ENCODE measurements at places on chromosomes 16 and 17.
A peak's percentile ranks its signal among the peaks of the same experiment; 100 is the strongest.

DNA sequence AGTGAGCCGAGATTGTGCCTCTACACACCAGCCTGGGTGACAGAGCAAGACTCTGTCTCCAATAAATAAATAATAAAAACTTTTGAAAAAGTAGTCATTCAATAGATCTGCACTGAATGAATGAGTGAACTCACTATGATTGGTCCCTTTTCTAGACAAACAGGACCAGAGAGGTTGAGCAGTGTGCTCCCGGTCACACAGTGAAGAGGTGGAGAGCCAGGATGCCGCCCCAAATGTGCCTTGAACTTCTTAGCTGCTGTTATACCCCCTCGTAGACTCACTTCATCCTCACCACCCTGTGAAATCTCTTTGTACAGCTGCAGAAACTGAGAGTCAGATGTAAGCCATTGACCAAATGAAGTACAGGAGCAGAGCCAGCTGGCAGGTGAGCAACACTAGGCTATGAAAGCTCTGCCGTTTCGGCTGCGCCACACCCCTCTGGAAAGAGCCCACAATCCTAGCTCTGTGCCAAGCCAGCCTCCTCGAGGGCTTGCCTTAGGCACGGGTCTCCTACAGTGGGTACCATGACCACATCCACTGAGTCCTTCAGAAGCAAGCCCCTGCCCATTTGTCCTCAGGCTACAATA, 7.8 kb upstream of the KIAA0513 start:
- H3K27ac ChIP-seq, result peak overlapping the region; percentile 23
- H3K27me3 ChIP-seq, result no peaks in the 10 kb centered on the region
- peak; percentile 79 for DNase-seq
- no peaks in the 10 kb centered on the region for H3K36me3 ChIP-seq
- H3K4me1 ChIP-seq, result peaks cover 14% of the 10 kb centered on the region

GRCh38 chr16:88058817-88059216, 107.6 kb downstream of the BANP start:
- H3K4me3 ChIP-seq, result no peak overlapping the region
- no peaks in the 10 kb centered on the region for H3K27me3 ChIP-seq
- no peak for DNase-seq
- no peaks in the 10 kb centered on the region for H3K36me3 ChIP-seq
- no peak overlapping the region for H3K27ac ChIP-seq
- peaks cover 4% of the 10 kb centered on the region for H3K4me1 ChIP-seq

DNA sequence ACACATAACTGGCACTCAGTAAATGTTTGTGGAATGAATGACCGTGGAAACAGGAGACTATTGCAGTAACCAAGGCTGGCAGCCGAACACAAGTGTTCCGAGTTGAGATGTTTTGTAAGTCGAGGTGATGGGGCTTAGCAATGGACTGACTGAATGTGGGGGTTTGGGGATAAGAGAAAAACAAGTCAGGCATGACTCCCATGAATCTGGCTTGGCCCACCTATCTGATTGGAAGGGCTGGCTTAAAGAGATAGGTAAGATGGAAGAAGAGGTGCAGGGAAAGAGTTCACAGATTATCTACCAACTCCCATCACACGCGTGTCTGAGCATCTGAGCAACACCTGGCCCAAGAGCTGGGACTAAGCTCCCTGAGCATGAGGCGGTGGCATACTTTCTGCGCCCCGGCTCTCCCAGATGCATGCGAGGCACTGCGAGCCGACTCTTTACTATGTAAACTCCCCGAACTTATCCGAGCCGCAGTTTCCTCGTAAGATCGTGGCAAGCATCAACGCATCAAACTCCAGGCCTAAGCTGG, 539 bp downstream of the IFT20 start:
- no peaks in the 10 kb centered on the region for H3K27me3 ChIP-seq
- peak overlapping the region; percentile 97 for H3K27ac ChIP-seq
- H3K4me1 ChIP-seq, result peaks cover 18% of the 10 kb centered on the region
- no peak for DNase-seq
- no peaks in the 10 kb centered on the region for H3K36me3 ChIP-seq

DNA sequence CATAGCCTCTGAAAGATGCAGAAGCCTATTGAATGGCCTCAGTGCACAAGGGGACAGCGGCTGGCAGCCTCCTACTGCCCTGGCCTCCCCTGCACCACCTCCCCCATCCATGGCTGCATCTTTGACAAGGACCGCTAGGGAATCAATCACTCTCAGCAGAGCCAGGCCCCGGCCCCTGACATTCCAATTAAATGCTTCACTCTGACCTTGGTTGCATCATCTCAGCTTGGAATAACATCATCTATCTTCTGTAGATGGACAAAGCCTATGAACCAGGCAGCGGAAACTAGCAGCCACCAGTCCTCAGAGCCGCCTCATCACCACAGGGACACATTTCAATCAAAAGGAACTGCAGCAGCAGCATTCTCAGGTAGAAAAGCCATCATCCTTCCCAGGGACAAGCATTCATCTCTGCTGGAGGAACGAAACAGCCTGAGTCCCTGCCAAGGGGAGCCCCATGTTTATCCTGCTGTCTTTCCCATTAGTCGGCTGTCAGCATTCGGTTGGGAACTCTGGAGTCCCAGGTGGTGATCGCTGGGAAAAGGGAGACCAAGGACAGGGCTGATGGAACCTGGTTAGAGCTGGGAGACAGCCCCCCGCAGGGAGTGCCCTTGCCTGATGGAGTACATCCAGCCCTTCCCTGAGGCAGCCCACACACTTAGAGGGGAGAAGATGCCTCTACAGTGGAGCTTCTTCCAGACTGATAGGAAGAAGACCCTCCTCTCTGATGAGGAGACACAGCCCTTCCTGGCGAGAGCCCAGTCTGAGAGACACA, 11.5 kb upstream of the TMEM132E start:
- no peak for DNase-seq
- no peak overlapping the region for H3K4me3 ChIP-seq

DNA sequence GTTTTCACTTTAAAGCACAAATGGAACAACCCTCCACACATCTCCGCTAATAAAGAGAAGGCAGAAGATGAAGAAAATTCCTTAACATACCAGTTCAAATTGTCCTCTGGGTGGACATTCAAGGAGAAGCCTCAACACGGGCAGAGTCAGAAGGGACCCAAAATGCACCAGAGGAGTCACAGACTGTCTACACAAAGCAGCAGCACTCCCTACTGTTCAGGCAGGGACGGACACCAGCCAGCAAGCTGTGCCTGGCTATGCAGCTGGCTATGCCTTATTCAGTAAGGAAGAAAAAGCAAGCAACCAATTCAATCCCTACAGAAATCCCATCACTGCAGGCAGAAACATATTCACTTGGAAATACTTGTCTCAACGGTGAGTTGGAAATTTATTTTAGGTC, 8.1 kb downstream of the DNAJC7 start:
- no peaks in the 10 kb centered on the region for H3K27me3 ChIP-seq
- no peak for DNase-seq
- no peak overlapping the region for H3K27ac ChIP-seq
- peaks cover 63% of the 10 kb centered on the region for H3K4me1 ChIP-seq
- H3K4me3 ChIP-seq, result no peak overlapping the region

DNA sequence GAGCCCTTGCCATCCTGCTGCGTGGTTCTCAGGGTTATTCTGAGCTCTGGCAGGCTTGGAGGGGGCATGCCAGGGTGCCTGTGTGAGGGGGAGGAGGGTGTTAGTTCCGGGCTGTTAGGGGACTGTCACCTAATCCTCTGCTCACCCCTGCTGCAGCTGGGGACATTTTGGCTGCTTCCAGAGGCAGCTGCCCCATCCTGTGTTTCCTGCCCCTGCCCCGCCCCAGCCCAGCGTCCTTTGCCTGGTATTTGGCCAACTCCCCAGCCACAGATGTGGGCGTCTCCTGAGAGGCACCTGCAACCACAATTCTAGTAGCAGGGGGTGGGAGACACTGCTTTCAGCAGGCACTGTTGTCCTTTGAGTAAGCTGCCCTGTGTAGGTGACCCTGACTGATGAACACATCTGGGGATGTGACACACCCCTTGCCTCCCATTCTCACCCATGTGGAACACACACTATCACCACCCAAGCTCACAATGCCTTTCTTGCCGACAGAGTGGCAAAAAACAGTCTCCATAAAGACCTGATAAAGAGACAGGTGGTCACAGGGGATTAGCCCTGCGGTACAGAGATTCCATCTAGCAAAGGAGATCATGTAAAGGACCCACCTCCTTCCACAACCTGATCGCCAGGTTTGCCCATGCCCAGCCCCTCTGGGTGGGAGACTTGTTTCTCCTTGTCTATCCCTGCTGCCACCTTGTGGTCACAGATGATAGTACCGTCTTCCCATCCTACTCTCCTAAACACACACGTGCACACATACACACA, at the start of gene CHRNE:
CHRNE (minus strand) TSS at position 48 of the 768 bp plus-strand sequence; CDS start at position 13, 35 bp downstream.
- DNase-seq, result peak; percentile 90
- H3K27ac ChIP-seq, result no peak within 1 kb of the TSS
- peaks cover 39% of the 10 kb centered on the region for H3K4me1 ChIP-seq
- H3K36me3 ChIP-seq, result no peaks in the 10 kb centered on the region
- H3K4me3 ChIP-seq, result no peak within 1 kb of the TSS

Measured in transverse colon (tissue), 4 donors.